ENCODE measurements at places on chromosomes 7 and 10.
A peak's percentile ranks its signal among the peaks of the same experiment; 100 is the strongest.

GRCh38 chr10:12934777-12935176, 66.7 kb downstream of the CCDC3 start:
- DNase-seq: no peak

DNA sequence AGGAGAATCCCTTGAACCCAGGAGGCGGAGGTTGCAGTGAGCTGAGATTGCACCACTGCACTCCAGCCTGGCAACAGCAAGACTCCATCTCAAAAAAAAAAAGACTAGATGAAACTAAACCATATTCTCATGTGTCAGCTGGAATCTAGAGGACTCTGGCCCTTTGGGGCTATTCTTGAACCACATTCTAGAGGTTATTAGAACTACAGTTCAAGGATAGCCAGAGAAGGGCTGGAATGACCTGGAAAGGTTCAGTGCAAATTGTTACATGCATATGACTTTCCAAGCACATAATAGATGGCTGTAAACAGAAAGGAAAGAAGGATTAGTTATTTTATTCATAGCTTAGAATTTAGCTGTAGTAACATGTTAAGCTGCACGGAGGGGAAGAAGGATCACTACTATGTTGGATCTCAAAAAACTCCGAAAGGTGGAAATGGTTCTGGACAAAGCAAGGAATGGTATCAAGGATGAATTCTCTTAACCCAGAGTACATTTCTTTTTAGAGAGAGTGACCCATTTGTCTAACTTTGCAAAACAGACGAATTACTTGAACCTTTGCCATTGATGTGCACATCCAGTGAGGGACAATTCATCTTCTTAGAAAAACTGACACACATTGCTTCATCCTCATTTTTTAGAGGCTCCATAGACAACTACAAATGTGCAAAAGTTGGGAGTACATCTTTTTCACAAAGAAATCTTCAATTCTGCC, 124.0 kb upstream of the SAMD8 start:
- DNase-seq: no peak

- no peak for DNase-seq
Measured at GRCh38 chr7:45089341-45089891, 647 bp upstream of the NACAD start.

- DNase-seq: peak; percentile 27
Measured at GRCh38 chr7:99997545-99998137, 17.8 kb upstream of the ZKSCAN1 start.

DNA sequence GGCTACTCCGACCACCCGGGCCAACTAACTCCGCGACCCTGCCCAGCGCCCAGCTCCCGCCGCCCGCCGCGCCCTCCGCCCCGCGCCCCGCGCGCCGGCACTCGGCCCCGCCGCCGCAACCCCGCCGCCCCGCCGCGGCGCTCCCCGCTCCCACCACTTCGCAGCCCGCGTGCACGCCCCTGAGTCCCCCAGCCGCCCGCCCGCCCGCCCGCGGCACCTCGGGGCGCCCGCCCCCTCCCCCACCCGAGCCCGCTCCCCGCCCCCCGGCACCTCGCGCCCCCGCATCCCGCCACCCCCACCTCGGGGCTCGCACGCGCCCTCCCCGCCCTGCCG, 598 bp downstream of the JAZF1 start:
- DNase-seq: no peak

DNA sequence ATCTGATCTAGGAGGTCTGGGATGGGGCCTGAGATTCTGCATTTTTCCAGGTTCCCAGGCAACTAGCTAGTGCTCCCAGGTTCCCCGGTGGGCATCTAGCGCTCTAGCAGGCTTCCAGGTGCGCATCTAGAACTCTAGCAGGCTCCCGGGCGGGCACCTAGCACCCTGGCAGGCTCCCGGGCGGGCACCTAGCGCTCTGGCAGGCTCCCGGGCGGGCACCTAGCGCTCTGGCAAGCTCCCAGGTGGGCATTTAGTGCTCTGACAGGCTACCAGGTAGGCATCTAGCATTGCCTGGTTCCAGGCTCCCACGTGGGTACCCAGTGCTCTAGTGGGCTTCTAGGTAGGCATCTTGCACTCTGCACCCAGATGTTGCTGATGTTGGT, 414.7 kb downstream of the PLXNA4 start:
- no peak for DNase-seq

- DNase-seq: no peak
Measured at GRCh38 chr10:70851597-70852475, 36.1 kb downstream of the SGPL1 start.

DNA sequence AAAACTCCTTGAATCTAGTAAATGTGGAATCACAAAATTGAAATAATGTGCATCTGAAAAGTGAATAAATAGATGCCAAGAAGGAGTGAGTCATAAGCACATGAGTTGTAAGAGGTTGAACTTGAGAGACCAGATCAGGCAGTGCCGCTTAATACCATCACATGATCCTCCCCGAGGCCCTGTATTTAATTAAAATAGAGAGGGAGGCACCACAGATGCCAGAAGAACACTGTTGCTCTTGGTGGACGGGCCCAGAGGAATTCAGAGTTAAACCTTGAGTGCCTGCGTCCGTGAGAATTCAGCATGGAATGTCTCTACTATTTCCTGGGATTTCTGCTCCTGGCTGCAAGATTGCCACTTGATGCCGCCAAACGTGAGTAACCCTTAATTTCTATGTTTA, at the start of gene GPNMB:
TSS of gene GPNMB (plus strand) at position 221 of the 400 bp plus-strand sequence. CDS start at position 304, 83 bp downstream.
- no peak for DNase-seq
